ENCODE measurements at places on chromosomes 12 and 14.

- DNase-seq, result no peak
Measured at GRCh38 chr14:37138898-37139297, 33.5 kb downstream of the SLC25A21 start.

- no peak for DNase-seq
Measured at GRCh38 chr12:66388517-66388916, 86.2 kb downstream of the HELB start.

- DNase-seq, result no peak
Measured at GRCh38 chr12:25746131-25746530, 193.0 kb upstream of the LMNTD1 start.

DNA sequence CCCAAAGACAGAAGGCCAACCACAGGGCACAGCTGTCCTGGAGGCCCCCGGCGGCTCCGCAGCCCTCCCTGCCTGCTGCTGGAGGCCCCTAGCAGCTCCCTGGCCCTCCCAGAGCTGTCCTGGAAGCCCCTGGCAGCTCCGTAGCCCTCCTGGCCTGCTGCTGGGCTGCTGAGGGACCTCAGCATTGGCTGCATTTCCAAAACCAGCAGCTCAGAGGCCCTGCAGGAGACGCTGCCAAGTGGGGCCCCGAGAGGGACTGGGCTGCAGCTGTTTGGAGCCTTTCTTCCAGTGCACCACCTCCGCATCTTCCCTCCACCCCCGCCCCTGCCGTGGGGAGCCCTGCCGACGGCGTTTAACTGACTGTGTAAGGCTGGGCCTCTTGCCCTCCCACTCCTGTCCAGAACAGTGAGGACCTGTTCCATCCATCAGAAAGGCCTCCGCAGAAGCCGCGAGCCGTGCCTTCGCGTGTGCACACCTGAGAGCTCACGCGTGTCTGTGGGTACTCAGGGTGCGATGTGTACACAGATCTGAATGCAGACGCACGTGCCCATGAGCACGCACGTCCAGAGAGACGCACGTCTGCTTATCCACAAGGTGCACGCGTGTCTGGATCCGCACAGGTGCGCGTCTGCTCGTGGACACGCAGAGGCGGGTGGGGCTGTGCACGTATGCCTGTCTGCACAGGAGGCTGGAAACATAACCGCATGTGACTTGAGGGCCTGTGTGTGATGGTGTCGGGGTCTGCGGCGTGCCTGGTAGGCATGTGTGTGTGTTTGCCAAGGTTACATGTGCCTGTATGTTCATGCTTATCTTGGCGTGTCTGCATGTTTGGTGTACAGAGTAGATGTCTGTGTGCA is 57.0 kb upstream of the FBRSL1 start:
- DNase-seq, result no peak

DNA sequence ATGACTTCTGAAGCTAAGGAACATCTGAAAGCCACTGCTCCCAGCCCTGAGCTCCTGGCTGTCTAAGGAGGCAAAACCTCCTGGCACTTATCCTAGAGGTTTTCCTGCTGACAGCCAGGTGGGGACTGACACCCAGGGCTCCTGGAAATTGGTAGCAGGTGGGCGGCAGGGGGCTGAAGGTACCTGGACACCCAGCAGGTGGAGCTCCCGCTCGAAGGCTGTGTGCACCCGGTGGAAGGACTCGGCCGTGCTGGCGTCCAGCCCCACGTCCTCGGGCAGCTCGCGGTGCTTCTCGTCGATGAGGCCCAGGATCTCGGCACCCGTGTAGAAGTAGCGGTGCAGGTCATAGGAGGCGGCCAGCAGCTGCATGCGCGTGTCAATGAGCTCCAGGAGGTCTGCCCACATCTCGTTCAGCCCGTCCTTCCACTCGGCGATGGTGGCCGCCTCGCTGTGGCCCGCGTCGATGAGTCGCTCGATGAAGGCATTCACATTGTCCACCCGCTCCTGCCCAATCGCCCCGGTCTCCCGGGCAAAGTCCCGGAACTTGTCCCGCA is 68.2 kb downstream of the PLEKHG3 start:
- no peak for DNase-seq

DNA sequence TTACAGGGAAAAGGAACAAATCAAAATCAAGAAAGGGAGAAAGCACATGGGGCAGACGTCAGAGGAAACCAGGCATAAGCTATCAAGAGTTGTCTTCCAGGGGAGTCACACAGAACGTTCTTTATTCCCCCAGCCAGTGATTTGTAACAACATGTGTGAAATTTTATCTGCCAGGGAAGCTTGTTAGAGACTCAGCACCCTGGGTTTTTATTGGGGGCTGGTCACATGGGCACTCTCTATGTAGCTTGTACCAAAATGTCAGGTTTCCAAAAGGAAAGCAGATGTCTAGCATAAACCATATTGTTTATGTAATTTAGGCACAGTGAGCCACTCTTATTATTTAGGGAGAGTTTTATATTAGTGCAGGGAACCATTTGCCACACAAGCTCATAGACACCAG is 440.4 kb upstream of the DCN start:
- DNase-seq, result no peak
